ENCODE measurements at places on chromosomes 6 and 20.

DNA sequence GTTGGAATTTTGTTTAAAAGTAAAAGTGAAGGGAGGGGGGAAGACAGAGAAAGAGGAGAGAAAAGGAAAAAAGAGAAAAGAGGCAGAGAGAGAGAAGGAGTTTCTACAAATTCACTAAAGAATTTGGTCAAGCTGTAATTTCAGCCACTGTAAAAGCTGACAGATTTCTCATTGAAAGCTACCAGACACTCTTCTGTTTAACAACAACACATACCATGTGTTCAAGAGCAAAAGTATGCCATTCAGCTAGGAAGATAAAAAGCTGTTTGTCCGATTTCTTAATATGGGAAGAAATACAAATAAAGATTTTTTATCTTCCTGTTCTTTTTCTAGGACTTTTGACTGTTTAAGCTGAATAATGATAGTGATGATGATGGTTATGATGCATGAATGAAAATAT, 204.8 kb upstream of the RSPO3 start:
- no peak for DNase-seq

DNA sequence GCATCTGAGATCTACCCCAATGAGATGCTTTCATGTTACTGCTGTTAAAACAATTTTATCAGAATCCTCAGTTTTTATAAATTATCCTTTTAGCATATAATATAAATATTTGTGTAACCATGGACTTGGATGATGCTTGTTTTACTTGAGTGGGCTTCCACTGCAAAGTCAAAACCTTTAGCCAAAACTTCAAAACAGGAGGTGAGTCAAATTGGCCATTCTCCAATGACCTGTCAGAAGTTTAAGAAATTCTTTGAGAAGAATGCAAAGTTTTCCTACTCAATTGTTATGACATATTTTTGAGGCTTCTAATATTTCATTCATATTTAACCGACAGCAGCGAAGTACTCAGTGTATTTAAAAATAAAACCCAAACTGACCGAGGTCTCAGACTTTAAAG, 507.9 kb downstream of the EYS start:
- DNase-seq = no peak

GRCh38 chr6:138590796-138591709, 91.8 kb upstream of the NHSL1 start:
- peak; percentile 75 for DNase-seq

- DNase-seq = no peak
These were observed 1.5 kb downstream of the EPB41L1 start for GRCh38 chr20:36155991-36156390.

DNA sequence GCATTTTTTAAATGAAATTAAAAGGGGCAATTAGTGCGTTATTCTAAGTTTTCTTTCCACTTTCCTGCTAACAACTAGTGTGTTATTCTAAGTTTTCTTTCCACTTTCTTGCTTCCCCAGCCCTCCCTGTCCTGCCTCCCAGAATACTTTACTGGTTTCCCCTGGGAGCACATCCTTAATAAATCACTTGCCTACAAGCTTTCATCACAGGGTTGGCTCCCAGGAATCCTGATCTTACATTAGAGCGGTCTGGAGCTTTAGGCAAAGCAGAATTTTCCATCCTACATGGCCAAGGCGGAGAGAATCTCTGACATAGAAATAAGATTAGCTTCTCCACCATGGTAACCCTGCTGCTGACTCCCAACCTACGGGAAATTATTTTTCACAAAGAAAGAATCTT, 150.4 kb downstream of the BFSP1 start:
- DNase-seq = no peak

- peak; percentile 74 for DNase-seq
These were observed 47.4 kb downstream of the TRMT11 start for GRCh38 chr6:126033696-126034095.

GRCh38 chr6:57324538-57324937, 7.1 kb downstream of the PRIM2 start:
- peak; percentile 15 for DNase-seq

DNA sequence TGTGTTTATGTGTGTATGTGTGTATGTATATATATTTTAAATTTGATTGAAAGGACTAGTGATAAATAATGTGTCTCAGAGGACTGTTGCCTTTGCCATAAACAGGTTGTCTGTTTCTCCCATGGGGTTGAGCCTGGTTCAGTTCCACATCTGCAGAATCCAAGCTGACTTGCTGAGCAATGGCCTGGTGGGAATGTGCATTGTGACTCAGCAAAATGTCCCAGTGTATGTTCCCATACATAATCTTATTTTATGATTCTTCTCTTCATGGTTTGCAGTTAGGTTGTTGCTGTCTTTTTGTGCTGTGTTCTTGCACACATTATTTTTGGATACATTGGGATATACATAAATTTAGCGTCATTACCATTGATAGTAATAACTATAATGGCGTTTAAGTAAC, 115.6 kb upstream of the SLC24A3 start:
- DNase-seq = no peak

GRCh38 chr6:123742626-123743025, 61.0 kb upstream of the NKAIN2 start:
- no peak for DNase-seq

GRCh38 chr20:2829376-2829775, 11.1 kb downstream of the PCED1A start:
- no peak for DNase-seq

- DNase-seq = no peak
These were observed 121.9 kb upstream of the PRL start for GRCh38 chr6:22418714-22419113.

- DNase-seq = no peak
These were observed 99.4 kb downstream of the EYA4 start for GRCh38 chr6:133340557-133340956.

DNA sequence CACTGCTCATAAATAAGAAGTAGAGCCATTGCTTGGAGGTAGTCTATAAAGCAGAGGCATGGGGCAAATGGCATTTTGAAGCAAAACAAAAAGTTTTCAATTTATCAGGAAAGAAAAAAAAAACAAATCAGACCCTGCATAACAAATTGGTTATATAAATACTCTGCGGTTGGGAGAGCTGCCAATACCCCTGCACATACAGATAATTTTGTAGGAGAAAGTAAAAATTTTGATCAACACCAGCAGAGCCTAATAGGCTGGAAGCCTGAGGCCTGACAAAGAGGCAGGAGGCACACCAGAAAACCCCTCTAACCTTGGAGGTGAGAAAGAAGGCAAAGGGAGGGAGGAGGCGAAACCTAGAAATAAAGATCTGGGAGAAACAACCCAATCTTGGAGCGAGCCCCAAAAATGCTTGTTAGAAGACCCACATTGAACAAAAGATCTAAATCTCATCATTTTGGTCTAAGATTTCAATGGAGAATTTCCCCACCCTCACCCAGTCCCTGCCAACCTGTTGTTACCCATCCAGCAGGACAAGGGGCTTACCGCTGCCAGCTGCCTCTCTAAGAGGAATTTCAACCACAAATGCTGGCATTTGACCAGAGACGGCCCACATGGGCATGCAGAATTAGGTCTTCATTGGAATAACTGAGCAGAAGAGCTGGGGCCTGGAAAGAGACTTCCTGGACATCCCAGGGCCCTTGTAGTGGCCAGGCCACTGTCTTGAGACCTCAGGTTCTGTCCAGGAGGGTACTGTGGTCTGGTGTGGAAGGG, 28.4 kb downstream of the FOXA2 start:
- DNase-seq = no peak

DNA sequence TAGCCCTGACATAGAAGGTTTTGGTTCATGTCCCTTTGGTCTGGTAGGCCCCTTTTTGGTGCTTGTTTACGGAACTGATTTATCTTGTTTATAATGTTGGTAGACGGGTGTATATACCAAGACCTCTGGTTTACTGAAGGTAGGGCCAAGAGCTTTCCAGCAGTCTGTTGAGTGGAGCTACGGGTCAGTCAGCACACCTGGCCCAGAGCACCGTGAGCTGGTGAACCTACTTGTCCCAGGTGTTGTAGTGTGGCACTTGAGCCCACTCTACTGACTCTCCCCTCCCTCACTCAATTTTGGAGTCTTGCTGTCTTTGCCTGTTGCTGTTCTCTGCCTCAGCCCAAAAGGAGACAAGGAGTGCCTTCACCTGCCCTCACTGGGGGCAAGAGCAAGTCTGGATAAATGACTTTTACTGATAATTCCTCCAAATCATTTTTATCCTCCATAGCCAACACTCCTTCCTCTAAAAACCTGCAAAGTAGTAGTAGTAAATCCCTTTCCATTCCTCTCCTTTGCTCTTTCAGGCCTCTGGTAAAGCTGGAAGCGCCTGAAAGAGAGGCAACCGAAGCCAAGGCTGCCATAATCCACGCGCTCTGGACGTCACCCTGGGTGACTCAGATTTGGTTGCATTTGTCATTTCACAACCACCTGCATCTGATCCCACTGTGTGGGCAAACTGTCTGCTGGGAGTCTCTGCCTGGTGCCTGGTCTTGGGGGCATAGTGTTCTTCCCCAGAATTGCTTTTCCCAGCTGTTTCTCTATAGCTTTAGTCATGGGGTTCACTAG, 22.2 kb downstream of the RREB1 start:
- peak; percentile 23 for DNase-seq

- no peak for DNase-seq
These were observed 83.6 kb downstream of the CEP57L1 start for GRCh38 chr6:109178921-109179320.

GRCh38 chr20:63501818-63502670, 3.2 kb upstream of the EEF1A2 start:
- peak; percentile 30 for DNase-seq

DNA sequence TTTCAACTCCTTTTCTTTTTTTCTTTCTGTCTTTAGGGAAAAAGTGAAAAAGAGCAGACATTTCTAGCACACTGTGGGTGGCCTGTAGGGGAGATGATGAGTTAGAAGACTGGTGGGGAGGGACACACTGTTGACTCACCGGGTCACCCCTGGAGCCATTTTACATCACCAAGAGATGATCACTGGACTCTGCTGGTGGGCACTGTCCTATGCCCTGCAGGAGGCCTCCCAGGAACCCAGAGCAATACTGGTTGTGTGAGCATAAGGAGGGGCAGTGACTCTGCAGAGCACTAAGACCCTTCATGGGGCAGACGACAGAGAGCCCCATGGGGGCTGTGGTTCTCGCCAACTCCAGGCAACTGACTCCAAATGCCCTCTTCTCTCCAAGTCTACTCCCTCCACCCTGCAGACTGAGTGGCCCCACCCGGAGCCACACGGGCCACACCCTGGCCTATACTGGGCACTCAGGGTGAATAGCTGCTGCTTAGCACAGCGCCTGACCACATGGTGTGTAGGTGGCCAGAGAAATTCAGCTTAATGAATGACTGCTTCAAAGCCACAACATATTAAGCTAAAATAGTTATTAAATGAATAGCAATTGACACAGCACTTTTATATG, 177.5 kb downstream of the CDC5L start:
- DNase-seq = no peak

- DNase-seq = no peak
These were observed 75.2 kb downstream of the STXBP5 start for GRCh38 chr6:147279427-147279826.

DNA sequence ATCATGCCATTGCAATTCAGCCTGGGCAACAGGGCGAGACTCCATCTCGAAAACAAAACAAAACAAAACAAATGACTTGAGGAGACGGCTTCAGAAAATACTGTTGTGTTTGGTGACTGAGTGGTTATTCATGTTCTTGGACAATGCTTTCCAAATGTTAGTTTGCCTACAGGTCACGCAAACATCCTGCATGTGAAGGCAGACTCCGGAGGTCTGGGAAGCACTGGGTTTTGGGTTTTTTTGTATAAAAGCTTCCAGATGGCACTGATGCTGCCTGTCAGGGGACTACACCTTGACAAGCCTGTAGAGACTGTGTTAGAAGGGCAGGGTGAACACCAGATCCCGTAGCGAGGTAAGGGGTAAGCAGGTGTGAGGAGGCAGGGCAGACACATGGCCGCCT, 81.7 kb downstream of the THBS2 start:
- DNase-seq = peak; percentile 10

- DNase-seq = no peak
These were observed 356.9 kb downstream of the CDKAL1 start for GRCh38 chr6:20891161-20891560.

DNA sequence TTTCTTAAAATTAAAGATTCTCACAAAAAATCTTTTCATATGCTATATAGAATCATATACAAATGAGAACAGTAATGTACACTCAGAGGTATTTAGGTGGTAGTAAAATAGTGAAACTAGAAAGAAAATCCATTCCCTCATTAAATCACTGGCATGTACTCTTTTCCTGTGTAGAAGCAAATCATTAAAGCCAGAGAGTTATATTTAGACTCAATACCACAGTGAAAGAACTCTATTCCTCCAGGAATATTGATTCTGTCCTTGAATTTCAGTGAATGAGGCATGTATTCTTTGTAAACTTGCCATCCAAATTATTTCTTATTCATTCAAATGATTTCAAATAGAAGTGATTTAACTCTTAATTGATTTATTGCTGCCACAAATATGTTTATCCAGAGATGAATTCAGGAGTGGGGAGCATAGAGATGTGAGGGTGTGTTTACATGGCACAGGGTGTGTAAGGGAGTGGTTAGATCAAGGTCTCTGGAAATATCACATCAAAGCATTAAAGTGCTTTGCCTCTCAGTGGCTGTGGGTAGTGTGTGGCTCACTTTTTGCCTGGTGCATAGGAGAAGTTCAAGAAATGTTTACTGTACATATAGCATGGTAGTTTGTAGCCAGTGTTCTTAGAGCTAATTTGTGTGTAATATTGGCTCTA, 141.2 kb downstream of the FAM83B start:
- no peak for DNase-seq

DNA sequence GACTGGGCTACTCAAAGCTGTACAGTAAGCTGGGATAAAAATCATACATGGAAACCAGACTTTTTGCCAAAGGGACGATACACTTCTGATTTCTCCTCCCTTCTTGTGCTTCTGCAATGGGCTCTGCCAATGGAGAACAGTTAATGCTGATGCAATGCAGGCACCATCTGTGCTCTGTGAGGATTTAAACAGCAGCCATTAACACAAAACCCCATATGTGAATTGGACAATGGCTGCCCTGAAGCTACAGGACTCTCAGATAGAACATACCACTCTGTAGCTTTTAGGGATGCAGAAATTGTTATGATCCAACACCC, 71.9 kb downstream of the GJA10 start:
- no peak for DNase-seq

GRCh38 chr20:29744071-29744470, 1513.4 kb upstream of the DEFB115 start:
- no peak for DNase-seq

DNA sequence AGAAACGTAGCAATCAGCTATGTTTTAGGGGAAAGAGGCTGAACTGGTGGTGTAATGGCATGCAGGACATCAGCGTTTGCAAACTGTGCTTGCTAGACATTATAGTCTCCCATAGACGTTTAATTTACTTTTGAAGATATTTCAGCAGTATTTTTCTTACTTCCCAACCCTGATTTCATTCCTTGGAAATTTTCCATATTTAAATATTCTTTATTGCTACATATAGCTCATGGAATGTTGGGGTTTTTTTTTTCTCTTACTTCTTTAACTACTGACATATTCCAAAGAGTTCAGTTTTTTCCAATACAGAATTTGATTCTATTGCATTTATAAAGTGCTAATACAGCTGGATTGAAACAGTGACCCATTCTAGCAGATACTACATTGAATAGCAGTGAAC, 694.4 kb upstream of the CITED2 start:
- no peak for DNase-seq
